NCI-H1092 (cell line): ENCODE measurements at places on chromosomes 1 and 21.

DNA sequence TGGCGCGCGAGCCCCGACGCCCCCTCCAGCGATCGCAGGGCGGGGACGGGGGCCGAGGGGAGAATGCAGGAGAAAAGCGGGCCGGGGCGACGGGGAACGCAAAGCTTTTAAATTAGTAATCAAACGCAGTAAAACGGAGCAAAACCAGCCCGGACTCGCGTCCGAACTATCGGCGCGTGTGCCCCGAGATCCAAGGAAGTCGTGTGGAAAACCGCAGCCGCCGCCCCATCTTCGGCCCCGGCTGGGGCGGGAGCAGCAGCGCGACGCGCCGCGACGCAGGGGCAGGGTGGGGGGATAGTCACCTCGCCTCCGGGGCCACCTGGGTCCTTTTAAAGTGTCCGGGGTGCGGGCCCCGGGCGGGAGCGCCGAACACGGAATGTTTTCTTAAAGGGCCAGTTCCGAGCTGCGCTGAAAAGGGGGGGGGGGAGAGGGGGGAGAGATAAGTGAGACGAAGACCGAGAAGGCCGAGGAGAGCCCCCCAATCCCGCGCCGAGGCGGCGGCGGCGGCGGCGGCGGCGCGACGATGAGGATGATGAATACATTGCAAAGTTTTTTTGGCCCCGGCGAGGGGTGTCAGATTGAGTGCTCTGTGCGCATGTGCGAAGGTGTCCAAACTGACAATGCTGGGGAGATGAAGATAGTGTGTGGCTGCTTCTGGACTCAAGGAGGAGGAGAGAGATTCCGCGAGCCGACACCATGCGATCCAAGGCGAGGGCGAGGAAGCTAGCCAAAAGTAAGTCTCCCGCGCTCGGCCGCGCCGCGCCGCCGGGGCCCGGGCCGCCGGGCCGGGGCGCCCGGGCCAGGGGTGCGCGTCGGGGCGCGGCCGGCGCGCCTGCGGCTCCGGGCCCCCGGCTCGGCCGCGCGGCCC lies at the start of gene PRDM16:
Gene PRDM16, plus strand, starts transcription at position 640 of the 868 bp plus-strand sequence. Its CDS starts 57 bp downstream, at position 697.
- DNase-seq: no peak

DNA sequence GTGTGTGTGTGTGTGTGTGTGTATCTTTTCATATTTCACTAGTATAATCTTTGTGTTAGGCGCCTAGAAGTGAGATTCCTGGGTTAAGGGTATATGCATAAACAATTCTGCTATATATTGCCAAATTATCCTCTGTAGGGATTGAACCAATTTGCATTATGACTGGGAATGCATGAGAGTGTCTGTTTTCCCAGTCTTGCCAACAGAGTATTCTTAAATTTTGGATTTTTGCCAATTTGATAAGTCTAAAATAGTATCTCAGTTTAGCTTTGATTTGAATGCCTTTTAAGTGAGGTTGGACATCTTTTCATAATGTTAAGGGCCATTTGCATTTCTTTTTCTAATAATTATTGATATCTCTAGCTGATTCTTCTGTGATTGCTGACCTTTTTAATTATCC lies 8.2 kb upstream of the AVPR1B start:
- DNase-seq: no peak

DNA sequence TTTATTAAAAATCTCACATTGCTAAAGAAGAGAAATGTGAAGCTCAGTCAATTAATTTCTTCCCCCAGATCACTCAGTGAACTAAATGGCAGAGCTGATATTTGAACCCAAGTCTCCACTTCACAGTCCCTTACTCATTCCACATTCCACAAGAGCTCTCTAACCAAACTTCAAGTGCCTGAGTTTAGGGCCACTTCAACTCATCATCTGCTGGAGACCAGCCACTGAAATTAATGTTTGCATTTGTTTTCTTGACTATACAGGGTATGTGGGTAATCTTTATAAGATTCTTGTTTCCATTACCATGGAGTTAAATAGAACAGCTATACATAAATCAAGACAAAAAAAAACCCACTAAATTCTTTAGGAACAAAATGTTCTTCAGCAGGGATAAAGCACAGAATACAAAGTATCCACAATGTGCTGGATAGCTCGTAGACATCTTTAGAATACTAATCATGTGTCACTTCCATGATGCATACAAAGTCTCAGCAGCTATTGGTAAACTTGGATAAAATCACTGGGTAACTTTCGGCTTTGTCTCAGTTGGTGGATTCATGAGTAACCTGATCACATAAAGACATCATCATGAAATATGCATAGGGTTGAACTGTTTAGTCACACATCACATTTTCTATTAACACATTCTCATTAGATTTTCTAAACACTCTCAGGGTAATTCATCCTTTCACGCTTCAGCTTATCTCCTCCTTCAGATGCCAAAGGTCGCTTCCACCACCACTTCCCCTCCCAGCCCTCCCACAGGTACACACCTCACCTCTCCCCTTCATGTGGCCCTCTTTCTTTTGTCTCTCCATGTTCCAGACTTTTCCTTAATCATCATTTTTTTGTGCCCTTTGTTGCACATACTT lies 89.8 kb downstream of the LRRC53 start:
- no peak for DNase-seq

DNA sequence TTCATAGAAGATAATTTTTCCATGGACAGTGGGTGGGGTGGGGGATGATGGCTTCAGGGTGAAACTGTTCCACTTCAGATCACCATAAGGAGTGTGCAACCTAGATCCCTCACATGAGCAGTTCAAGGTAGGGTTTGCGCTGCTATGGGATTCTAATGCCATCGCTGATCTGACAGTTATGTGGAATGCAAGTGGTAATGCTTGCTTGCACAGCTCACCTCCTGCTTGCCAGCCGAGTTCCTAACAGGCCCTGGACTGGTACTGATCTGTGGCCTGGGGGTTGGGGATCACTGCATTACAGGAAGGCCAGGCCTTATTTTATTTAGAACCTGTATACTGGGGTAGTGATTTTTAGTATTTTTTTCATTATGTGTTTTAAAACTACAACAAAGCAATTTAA lies 22.0 kb downstream of the MAN1A2 start:
- no peak for DNase-seq

- no peak for DNase-seq
Measured at GRCh38 chr21:30733026-30733425, 14.0 kb downstream of the KRTAP21-2 start.

DNA sequence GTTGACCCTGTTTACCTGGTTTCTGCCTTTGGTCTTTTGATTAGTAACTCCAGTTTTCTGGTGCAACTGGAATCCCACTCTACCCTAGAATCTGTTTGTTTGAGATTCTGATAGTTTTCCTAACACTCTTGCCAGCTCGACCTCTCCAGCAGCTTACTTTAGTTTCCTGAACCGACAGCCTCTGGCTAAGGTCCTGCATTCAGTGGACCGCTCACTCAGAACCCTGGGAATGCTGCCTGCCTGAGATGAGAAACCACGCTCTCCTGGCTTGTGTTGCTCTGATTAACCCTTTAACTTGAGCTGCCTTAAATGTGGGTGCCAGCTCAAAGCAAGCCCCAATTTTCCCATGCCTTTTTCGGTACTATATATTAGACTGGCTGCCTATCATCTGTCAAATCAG lies 45.3 kb upstream of the SIPA1L2 start:
- DNase-seq: no peak

GRCh38 chr1:113452921-113453770 lies 62.8 kb downstream of the MAGI3 start:
- peak; percentile 63 for DNase-seq

DNA sequence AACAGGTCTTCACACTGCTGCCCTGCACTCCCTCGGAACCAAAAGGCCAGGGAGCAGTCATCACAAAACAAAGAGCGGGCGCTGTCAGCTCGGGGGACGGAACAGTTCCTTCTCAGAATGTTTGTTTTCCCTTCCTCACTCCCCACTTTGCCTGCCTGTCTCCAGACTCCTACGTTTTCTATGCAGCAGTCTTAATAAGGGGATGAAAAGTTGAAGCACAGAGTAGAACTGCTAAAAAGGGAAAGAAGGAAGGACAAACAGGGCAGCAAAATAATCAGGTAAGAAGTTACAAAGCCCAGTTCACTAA lies 738 bp upstream of the GPR161 start:
- DNase-seq: no peak

GRCh38 chr1:151007853-151008243 lies 401 bp upstream of the PRUNE1 start:
- DNase-seq: no peak
